Adipocyte (in vitro differentiated cells): ENCODE measurements at places on chromosomes 7 and 10.

GRCh38 chr10:33422471-33423153 is 88.1 kb upstream of the NRP1 start:
- no peak for DNase-seq

- DNase-seq = no peak
Observed at GRCh38 chr10:29102636-29103035, 186.2 kb upstream of the LYZL1 start.

DNA sequence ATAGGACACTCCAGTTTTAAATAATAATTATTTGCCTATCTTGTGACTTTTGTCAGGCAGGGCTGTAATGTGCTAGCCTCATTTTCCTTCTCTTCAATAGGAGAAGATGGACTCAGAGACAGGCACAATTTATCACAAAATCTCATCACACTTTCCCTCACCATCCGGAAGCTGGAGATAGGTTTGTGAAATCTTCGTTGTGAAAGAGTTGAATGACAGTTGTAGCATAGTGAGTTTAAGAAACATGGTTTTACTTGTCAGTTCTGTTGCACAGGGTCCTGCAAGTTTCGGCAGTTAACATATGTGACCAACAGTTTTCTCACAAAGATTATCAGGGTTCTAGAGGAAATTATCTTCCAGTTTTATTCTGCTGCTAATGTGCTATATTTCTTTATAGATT is 37.7 kb upstream of the MAP3K8 start:
- no peak for DNase-seq

GRCh38 chr10:1432161-1432560 is 305.2 kb downstream of the ADARB2 start:
- no peak for DNase-seq

DNA sequence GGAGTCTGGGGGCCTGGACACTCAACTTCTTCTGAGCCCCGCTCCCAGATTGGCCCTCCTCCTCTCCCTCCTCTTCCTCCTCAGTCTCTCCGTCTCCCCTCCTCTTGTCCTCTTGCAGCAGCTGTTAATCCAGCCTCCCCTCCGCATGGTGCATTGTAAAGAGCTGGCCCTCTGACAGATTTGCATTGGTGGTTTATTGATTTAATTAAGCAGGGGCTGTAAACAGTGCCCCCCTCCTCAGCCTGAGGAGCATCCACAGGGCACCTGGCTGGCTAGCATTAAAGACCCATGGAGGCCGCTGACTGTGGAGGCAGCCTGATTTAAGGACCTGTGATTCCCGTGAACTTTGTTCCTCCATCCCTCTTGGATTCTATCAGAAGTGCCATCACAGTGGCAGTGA is 28.9 kb upstream of the PCBD1 start:
- DNase-seq = no peak

GRCh38 chr7:31171216-31171785 is 119.2 kb downstream of the ADCYAP1R1 start:
- no peak for DNase-seq

GRCh38 chr10:118980135-118980865 is 49.2 kb upstream of the NANOS1 start:
- no peak for DNase-seq

- no peak for DNase-seq
Observed at GRCh38 chr7:69349291-69349690, 249.0 kb upstream of the AUTS2 start.

DNA sequence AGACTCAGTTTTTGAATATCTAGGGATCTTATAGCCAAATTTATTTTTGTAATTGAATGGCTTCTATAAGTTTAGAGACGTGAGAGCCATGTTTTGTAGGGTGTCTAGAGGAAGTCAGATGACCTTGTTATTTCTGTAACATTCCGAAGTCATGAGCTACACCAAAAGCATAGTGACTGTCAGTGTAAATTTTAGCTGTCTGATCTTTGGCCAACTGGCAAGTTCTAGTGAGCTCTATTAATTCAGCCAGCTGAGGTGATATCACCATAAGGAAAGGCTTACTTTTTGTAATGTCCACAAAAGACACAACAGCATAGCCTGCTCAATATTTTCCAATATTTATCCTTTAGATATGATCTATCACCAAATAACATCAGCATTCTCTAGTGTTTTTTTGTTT is 9.9 kb upstream of the NT5C3A start:
- DNase-seq = peak; percentile 29

- peak; percentile 17 for DNase-seq
Observed at GRCh38 chr10:500876-501275, 188.6 kb downstream of the DIP2C start.

GRCh38 chr7:2929321-2930201 is 85.5 kb upstream of the GNA12 start:
- DNase-seq = no peak

DNA sequence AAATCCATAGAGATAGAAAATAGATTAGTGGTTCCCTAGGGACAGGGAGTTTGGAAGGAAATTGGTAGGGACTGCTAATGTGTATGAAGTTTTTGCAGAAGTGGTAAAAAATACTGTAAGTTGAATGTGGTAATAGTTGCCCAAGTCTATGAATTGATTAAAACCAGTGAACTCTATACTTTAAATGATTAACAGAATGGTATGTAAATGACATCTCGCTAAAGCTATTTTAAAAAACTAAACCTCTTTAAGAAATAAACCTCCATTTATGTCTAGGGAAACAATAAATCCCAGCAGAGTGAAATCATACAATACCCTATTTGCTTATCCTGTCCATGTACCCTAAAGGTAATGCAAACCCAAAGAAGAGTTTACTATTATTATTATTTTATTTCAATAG is 61.4 kb downstream of the IPMK start:
- DNase-seq = no peak

- no peak for DNase-seq
Observed at GRCh38 chr10:98951269-98952000, 284.2 kb downstream of the HPSE2 start.

GRCh38 chr10:106960812-106961211 is 203.7 kb downstream of the SORCS1 start:
- no peak for DNase-seq

- no peak for DNase-seq
Observed at GRCh38 chr10:21702633-21703111, 168.6 kb downstream of the MLLT10 start.

GRCh38 chr10:97701438-97702069 is 12.0 kb upstream of the MARVELD1 start:
- DNase-seq = peak; percentile 92

- DNase-seq = peak; percentile 96
Observed at GRCh38 chr10:89129911-89130310, 77.2 kb downstream of the CH25H start.

DNA sequence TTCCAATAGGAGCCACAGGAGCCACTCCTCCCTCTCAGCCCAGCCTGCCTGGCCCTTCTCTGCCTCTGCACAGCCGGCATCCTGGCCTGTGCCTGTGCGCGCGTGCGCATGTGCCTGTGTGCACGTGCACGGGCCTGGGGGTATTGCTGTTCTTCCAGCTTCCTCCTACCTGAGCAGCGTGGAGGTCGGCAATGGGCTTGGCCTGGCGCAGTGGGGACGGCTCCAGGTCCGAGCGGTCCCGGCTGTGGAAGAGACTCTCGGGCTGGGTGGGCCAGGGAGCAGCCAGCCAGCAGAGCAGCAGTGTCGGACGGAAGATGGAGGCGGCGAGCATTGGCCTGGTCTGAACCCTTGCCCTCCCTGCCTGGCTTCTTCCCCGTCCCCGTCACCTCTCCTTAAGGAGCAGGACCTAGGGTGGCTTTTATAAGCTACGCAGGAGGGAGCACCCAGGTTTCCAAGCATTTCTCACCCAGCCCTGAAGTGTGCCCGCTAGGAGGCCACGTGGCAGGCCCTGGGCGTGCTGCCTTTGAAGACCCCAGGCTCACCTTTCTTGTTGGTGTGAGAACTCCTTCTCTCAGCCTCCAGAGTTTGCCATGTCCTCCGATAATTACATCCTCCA is at the start of gene MMP21:
TSS of gene MMP21 (minus strand) at position 331 of the 616 bp plus-strand sequence. CDS start at position 331, 0 bp downstream.
- DNase-seq = no peak

DNA sequence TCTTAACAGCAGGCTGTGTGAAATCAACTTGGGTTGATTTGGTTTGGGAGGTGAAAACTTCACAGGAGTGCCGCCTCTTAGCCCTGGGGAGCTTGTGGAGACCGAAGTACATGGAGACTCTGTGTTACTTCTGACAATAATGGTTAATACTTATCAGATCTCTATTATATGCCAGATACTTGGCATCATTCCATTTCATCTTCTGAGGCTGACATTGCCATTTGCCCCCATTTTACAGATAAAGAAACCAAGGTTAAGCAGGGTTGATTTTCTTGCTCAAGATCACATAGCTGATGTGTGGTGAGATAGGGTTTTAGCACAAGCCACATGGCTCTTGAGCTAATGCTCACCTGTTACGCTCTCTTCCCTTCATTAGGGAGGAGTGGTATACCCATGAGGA is 150.6 kb upstream of the FAM13C start:
- DNase-seq = no peak

DNA sequence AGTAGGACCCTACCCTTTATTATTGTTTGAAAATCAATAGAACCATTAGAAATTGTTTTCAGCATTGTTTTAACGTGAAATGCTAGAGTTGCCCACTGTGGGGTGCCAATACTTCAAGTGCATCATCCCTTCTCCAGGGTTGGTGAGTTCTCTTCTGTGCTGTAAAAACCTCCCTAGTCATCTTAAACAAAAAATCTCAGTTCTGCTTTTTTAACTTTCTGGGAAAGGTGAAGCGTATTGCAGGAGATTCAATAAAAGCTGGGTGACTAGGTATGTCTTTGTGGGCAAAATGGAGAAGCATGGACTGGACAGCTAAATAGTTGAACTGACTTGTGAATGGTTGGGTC is 699.1 kb downstream of the SUGCT start:
- DNase-seq = peak; percentile 47

GRCh38 chr10:16360001-16360400 is 76.8 kb upstream of the PTER start:
- no peak for DNase-seq

GRCh38 chr10:56605051-56605450 is 244.0 kb upstream of the ZWINT start:
- no peak for DNase-seq

GRCh38 chr10:96968682-96969423 is 136.8 kb downstream of the LCOR start:
- DNase-seq = no peak

- no peak for DNase-seq
Observed at GRCh38 chr10:68133523-68133922, 24.2 kb downstream of the MYPN start.
